ENCODE measurements at places on chromosomes 1 and 21. TPM values are rescaled to one million over a fixed set of nuclear protein-coding genes. Genes with fewer than 3 reads are reported as not detected.

RGS13 gene
- total RNA-seq, result not detected

NR0B2 gene
- 0.10 TPM for total RNA-seq

GNG4 gene
- 15.4 TPM for total RNA-seq

LAMC2 gene
- 17.5 TPM for total RNA-seq

S100A16 gene
- 543 TPM for total RNA-seq

DNASE2B gene
- total RNA-seq, result not detected

EDN2 gene
- total RNA-seq, result 46.3 TPM

NBPF1 gene
- 17.5 TPM for total RNA-seq

C1orf185 gene
- not detected for total RNA-seq

SDF4 gene
- 130 TPM for total RNA-seq

HCRTR1 gene
- total RNA-seq, result not detected

CDC7 gene
- 5.7 TPM for total RNA-seq

SMIM1 gene
- total RNA-seq, result 1.4 TPM

RIPK4 gene
- 18.9 TPM for total RNA-seq

FCRL1 gene
- total RNA-seq, result not detected

FAM151A gene
- 0.26 TPM for total RNA-seq

BMP8B gene
- 5.2 TPM for total RNA-seq
